ENCODE measurements at places on chromosomes 3 and 15.

GRCh38 chr3:62679988-62680387, 195.2 kb downstream of the CADPS start:
- no peak for DNase-seq

GRCh38 chr3:188294113-188294512, 140.2 kb downstream of the LPP start:
- no peak for DNase-seq

GRCh38 chr3:138747225-138747624, 87.5 kb downstream of the PIK3CB start:
- DNase-seq = no peak

- no peak for DNase-seq
These were observed 297.2 kb downstream of the FHIT start for GRCh38 chr3:60954048-60954447.

- no peak for DNase-seq
These were observed 116.7 kb upstream of the MRPS22 start for GRCh38 chr3:139227165-139227564.

- DNase-seq = no peak
These were observed 121.9 kb downstream of the TMEM266 start for GRCh38 chr15:76181705-76182107.

- DNase-seq = no peak
These were observed 148.3 kb downstream of the NSMCE3 start for GRCh38 chr15:29121369-29121656.

DNA sequence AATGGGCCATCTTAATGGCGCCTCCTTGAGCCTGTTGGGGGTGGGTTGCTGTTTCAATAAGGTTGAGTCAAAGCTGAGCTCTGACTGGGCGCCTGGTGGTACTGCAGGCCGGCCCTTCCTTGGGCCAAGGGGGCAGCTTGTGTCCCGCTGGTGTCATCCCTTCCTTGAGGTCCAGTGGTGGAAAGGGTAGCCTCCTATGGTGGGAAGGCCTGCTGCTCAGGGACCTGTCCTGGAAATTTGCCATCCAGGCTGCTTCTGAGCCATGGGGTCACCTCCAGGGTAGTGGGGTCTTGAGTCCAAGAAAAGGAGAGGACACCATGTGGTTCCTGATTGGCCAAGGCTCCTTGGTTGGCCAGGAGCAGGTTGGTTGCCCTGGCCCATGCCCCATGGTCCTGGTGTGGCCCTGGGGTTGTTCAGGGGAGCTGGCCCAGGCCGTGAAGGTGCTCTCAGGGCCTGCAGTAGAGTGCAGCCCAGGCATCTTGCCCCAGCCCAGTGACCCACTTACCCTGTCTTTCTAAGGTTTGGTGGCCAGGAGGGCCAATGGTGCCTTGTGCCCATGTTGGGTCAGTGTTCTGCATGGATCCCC, 188.7 kb downstream of the UBE3A start:
- DNase-seq = no peak

DNA sequence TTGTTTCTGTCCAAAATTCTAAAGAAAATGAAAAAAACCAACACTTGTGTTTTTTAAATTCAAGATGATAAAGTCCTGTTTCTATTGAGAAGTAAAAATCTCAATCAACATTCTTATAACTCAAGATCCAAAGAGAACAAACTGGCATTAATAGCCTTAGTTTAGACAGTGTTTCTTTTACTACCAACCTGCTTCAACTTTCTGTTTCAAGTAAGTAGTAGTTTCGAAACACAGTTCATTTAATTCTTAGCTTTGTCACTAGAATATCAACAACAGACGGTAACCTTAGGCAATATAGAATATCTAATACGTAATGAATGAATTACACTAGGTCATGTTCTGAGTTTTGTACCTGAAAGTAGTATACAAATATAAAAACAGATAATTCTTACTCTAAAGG, 23.7 kb downstream of the CIP2A start:
- no peak for DNase-seq
